Stimulated activated CD4-positive, alpha-beta T cell treated with anti-CD3 and anti-CD28 coated beads, Interleukin-1b, Interleukin-23, amount 100 ng/mL, for 1 hour (primary cell): ENCODE measurements at places on chromosomes 4 and X.
A peak's percentile ranks its signal among the peaks of the same experiment; 100 is the strongest.

GRCh38 chr4:47719576-47719975, 118.3 kb downstream of the CORIN start:
- DNase-seq: no peak

GRCh38 chr4:174461466-174462106, 60.7 kb downstream of the HPGD start:
- DNase-seq: no peak

DNA sequence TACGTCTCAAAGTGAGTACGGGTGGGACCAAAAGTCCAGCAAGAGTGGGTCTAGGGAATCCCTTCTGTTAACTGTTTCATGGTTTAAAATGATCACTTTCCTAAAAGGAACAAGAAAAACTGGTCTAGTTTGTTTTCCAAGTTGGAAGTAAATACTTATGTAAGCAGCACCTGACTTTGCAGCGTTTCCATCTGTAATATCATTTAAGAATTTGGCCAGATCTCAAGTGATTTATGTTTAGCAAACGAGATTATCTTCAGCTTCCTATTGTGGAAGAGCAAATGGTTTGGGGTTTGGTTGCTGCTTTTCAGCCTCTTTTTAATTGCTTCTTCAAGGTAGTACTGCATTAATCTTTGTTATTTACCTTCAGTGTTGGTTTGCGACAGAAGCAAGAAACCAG, 50.4 kb downstream of the FHIP1A start:
- DNase-seq: no peak

DNA sequence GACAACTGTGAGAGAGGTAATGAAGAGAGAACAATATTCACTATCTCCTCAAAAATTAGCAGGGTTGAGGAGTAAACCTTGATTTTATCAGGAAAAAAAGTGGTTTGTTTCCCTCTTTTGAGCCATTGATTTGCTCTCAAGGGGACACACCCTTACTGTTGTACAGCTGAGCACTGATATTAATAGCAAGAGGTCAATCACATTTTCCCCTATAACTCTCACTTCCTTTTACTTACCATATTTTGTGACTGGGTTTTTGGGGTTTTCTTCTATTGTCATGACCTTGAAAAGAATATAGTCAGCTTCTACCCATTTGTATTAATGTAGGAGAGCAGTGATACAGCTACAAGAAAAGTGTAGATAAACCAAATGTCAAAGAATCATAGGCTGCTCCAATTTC, 70.2 kb upstream of the LONRF3 start:
- no peak for DNase-seq

DNA sequence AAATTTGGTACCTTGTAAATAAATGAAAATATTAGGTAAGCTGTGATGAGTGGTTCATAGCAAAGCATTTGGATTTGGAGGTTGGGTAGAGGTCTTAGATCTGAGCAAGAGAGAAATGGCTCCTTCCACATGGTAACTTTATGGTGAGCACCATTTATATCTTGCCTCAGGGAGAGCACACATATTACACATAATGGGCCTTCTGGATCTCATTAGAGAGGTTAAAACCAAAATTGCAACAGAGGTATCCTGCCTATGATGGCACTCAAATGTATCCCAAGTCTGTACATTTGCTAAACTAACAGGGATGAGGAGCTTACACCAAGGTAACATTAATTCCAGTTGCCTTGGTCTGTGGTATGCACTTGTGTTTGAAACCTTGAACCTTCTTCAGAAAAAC, 87.1 kb upstream of the PUDP start:
- no peak for DNase-seq

DNA sequence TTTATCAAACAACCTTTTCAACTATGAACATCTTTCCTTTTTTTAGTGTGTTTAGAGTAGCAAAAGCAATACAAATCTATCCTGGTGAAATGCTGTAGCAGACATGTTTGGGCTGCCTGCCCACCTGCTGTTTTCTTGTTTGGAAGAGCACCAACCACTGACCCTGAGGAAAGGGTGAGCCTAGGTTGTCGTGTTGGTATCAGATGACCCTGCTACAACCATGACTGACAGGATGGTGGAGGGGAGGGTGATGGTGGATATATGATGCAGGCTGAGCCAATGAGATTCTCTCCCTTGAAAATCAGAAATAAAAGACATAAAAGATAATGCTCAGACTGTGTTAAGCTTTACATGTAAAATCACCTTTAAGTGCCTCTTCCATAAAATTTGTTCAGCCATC, 201.2 kb downstream of the NPNT start:
- DNase-seq: no peak

GRCh38 chr4:109290918-109291317, 11.5 kb downstream of the COL25A1 start:
- DNase-seq: no peak

GRCh38 chr4:56762484-56763250, 58.8 kb downstream of the SPINK2 start:
- DNase-seq: no peak

DNA sequence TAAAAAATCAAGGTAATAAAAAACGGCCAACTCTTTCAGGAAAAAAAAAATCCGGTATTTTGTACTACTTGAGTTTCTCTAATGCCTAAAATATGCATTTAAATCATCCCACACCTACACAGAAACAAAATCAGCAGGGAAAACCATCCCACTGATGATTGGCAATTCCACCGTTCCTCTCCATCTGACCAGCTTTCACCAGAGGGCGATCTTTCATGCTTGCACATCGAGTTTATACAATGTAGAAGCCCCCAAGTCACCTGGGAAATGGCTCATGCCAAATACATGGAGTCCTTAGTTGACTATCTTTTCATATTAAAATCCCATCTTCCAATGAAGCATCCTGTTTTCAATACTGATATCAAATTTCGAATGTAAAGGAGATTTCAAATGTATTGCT, 69.2 kb downstream of the PTCHD1 start:
- no peak for DNase-seq

- no peak for DNase-seq
These were observed 148.7 kb upstream of the CTSO start for GRCh38 chr4:156102411-156102810.

DNA sequence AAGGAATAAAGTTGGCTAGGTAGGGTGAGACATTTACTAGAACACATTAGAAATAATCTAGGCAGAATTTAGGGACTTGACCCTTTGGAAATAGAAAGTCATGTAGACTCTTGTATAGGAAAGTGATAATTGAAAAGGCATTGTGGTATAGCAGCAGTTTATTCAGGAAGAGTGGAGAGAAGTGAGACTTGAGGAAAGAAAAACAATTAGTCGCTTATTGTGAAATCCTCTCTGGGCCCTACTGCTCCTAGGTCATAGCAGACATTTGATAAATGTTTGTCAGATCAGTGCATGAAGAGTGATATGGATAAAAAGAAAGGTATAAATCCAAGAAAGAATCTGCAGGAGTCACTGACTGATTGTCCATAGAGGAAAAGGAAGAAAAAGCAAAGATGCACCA, 337.6 kb downstream of the HNRNPD start:
- DNase-seq: no peak

DNA sequence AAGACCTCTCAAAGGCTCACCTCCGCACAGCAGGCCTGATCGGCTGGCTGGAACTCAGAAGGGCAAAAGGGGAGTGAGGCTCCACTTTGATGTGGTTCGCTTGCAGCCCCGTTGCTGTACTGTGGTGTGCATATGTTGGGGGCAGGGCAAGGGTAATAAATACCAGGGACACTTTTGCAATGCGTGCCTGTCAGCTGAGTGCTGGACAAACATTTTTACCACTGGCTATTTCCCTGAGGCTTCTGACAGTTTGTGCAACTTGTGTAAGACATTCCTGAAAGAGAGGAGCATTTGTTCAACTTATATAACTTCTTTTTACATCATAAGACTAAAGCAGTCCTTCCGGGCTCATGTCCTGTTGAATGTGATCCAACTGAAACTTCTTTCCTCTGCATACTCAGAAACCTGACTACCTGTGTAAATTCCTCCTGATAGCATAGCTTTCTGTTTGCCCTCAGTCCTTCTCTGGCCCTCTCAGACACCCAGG, 82.3 kb downstream of the SPRY1 start:
- DNase-seq: no peak

- no peak for DNase-seq
These were observed 48.7 kb downstream of the STAG2 start for GRCh38 chrX:124010157-124010556.

GRCh38 chr4:57442241-57442640, 332.1 kb upstream of the IGFBP7 start:
- DNase-seq: no peak

- no peak for DNase-seq
These were observed 29.8 kb upstream of the SH3D19 start for GRCh38 chr4:151355155-151355554.

DNA sequence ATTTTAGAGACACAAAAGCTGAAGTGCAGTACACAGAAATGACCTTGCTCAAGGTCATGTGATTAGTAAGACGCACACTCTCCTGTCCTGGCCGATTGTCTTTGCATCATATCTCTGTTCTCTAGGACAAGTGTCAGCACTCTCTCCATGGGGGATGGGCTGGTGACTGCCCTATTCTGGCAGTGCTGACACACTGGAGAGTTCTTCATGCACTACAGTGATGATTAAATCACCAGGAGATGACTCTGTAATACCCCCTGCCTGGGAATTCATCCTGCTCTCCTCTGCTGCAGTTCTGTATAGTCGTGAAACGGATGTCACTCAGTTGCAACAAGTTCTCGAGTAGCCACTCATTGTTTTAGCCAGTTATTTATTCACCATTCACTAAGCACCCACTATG, 5.3 kb upstream of the SHISA3 start:
- DNase-seq: no peak

DNA sequence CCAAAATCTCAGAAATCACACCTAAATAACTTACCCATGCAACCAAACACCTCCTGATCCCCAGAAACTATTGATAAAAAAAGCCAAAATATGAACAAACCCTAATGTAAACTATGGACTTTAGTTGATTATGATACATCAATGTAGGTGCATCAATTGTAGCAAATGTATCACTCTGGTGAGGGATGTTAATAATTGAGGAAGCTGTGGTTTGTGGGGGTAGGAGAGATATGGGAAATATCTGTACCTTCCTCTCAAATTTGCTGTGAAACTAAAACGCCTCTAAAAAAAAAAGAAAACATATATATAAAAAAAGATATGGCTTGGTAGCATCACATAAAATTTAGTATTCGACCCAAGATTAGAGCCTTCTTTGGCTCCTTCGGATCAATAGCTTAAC, 144.3 kb upstream of the CPEB2 start:
- no peak for DNase-seq

DNA sequence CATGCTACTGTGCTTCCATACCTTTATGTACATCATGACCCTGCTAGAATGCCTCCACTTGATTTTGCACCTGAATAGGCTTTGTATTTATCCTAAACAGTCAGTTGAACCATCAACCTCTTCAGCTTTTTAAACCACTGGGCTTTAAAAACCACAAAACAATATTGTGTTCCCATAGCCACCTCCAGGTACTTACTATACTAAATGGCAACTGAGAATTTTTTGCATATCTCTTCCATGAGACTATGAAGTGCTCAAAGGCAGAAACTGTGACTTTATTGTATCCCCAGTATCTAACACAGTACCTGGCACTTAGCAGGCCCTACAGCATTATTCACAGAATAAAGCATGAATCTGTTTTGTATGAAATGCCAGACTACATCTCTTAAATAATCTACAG, 39.7 kb downstream of the ANAPC10 start:
- no peak for DNase-seq

DNA sequence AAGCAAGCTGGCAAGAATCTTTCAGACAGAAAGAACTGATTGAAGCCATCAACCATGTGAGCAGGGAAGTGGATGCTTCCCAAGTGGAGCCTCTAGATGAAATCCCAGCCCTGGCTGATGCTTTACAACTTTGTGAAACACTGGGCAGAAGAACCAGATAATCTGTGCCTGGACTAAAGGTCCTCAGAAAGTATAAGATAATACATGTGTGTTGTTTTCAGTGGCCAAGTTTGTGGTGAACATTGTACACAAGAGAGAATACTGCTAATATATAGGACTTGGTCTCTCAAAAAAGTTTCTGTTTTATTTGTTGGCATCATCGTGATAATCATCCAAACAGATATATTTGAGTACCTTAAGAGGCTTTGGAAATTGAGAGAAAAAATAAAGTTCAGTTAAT, 1367.8 kb upstream of the IGFBP7 start:
- no peak for DNase-seq

DNA sequence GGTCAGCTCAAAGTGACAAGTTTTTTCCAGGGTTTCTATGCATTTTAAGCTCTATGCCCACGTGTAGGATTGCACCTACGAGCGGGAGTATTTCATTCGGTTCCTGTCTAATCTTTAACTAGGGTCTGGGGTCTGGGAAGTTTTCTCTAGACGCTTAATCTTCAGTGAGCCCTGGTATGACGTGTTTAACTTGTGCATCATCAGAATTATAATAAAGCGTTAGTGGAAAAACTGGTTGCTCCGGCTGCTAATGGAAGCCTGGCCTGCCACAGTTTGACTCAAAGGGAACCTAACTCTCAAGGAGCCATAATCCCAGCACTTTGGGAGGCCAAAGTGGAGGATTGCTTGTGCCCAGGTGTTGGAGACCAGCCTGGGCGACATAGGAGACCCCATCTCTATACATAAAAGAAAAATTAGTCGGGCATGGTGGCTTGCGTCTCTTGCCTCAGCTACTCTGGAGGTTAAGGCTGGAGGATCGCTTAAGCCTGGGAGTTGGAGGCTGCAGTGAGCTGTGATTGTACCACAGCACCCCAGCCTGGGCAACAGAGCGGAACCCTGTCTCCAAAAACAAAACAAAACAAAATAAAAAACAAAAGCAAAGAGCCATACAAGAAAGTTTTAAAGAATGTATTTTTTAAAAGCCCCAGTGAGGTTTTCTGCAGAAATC, 30.2 kb downstream of the ARSD start:
- DNase-seq: no peak

GRCh38 chr4:1347410-1347864, 429 bp downstream of the UVSSA start:
- peak; percentile 11 for DNase-seq

GRCh38 chr4:105858466-105859040, 36.7 kb upstream of the NPNT start:
- DNase-seq: no peak

GRCh38 chr4:89316211-89316610, 8.6 kb upstream of the GPRIN3 start:
- DNase-seq: no peak

DNA sequence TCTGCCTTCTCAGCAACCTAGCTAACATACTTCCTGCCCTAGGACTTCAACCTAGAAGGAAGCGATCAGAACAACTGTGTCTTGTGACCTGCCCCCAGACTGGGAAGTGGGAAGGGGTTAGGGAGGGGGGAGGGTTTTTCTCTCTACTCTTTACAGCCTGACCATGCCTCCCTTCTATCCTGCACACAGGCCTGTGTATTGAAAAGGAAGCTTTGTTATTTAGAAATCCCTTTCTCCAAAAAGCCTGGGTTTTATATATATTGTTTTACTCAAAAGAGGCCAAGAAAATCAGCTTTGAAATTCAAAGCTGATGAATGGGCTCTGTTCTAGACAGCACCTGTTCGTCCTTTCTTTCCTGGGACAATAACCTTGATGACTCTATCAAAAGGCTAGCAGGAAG, 35.2 kb upstream of the SMS start:
- no peak for DNase-seq
